ENCODE measurements at places on chromosomes 6 and 20.

DNA sequence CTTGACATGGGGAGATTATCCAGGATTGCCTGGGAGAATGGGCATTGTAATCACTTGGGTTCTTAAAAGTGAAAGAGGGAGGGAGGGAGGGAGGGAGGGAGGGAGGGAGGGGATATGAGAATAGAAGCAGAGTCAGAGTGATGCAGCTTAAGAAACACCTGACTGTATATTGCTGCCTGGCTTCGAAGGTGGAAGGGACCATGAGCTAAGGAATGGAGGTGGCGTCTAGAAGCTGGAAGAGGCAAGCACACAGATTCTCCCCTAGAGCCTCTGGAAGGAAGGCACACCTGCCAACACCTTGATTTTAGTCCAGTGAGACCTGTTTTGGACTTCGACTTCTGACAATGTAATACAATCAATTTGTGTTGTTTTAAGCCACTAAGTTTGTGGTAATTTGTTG lies 78.4 kb downstream of the PRL start:
- no peak for DNase-seq

- DNase-seq: no peak
These were observed 1.3 kb downstream of the C6orf141 start for GRCh38 chr6:49551866-49552129.

GRCh38 chr20:62595491-62595890 lies 46.8 kb upstream of the SLCO4A1 start:
- no peak for DNase-seq

GRCh38 chr20:44888226-44889103 lies 3.0 kb downstream of the YWHAB start:
- no peak for DNase-seq

DNA sequence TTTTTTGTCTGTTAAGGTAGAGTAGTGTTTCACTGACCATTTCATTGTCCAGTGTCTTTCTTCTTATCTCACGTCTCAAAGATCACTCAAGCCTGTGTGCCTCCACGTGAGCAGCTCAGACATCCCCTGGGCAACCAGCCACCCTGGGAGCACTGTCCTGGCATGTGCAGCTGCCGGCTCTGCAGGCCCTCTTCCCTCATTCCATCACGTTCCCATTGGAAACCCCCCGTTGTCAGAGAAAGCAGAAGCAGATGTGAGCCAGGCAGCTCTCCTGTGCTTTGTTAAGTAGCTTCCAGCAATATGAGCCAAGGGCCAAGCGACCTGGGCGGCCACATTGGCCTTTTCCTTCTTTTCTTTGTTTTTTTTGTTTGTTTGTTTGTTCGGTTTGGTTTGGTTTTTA lies 233.2 kb upstream of the SYNDIG1 start:
- DNase-seq: no peak

DNA sequence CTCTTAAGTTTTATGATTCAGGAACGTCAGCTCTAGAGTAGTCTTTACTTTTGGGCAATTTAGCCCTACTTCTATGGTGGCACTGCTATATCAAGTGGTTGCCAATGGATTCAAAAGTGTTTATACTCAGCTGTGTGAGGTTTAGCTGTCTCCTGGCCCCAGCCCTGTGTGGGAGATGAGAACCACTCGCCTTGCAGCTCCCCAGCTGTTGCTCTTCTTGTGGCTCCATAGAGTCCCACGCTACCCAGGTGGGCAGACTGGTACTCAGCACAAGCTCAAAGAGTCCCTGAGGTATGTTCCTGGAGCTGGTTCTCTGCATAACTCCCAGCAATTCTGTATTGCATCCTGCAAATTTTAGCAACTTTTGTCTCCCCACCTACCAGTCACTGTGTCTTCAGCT lies 59.6 kb downstream of the C6orf118 start:
- no peak for DNase-seq

GRCh38 chr6:40586369-40587201 lies 579 bp downstream of the LRFN2 start:
- no peak for DNase-seq

DNA sequence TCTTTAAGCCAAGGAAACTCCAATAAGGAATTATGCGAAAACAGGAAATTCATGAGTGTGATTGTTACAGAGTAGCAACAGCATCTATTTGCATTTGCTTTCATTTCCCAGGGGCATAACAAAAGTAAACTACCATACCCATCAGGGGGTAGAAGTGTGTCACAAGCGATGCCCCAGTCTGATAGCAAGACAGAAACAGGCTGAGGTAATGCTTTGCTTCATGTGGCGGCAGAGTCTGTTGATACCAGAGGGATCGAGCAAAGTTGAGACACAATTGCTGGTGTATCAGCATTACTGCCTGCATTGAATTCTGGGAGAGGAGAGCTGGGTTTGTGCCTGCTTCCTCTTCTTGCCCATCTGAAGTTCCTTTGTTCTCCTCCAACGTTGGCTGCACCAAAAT lies 51.2 kb upstream of the LYRM2 start:
- DNase-seq: peak; percentile 13

DNA sequence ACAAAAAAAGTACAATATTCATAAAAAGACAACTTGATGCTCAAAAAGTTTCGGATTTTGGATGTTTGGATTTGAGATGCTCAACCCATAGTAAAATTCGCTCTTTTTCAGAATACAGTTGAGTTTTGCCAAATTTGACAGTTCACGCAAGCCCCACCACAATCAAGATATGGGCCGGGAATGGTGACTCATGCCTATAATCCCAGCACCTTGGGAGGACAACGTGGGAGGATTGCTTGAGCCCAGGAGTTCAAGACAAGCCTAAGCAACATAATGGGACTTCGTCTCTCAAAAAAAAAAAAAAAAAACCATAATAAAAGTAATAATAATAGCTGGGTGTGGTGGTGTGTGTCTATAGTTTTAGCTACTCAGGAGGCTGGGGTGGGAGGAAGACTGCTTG lies 51.3 kb downstream of the PHF20 start:
- DNase-seq: no peak

DNA sequence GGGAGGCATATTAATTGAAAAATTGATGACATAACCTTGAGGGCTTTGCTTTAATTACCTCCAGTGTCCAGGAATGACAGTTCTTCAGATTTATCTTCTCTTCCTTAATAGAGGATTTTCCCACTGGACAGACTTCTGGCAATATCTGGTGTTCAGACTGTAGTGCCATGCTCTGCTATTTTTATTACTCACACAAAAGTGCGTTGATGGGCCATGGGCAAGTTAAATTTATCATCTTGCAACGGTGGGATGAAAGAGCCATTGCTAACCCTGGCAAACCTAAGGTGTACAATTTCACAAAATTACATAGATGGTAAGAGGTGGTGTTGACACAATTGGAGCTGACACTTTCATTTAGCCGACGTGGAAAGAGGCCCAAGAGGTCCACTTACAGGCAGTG lies 253.7 kb upstream of the PLCB4 start:
- no peak for DNase-seq

GRCh38 chr6:40764726-40765125 lies 177.6 kb upstream of the LRFN2 start:
- DNase-seq: no peak

- DNase-seq: no peak
These were observed 9.2 kb downstream of the KCNG1 start for GRCh38 chr20:51013577-51014330.

GRCh38 chr6:161222706-161223234 lies 51.1 kb downstream of the AGPAT4 start:
- DNase-seq: no peak

DNA sequence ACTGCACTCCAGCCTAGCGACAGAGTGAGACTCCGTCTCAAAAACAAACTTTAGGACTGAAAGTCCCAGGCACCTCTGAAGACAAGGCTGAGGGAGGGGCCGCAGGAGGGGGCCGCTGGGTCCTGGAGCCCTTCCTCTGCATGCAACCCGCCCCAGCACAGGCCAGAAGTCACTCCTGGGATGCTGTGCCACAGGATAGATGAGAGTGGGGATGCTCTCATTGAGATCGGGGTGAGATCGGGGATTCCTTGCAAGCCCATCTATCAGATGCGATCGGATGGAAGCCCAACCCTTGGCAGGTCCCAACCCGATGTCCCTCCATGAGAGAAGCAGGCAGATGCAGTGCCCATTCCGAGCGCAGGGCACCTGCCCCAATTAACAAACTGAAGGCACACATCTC lies 66.5 kb downstream of the WDR27 start:
- no peak for DNase-seq

Data from caudate nucleus (tissue), 63 donors.